ENCODE measurements at places on chromosomes 12 and 14.

DNA sequence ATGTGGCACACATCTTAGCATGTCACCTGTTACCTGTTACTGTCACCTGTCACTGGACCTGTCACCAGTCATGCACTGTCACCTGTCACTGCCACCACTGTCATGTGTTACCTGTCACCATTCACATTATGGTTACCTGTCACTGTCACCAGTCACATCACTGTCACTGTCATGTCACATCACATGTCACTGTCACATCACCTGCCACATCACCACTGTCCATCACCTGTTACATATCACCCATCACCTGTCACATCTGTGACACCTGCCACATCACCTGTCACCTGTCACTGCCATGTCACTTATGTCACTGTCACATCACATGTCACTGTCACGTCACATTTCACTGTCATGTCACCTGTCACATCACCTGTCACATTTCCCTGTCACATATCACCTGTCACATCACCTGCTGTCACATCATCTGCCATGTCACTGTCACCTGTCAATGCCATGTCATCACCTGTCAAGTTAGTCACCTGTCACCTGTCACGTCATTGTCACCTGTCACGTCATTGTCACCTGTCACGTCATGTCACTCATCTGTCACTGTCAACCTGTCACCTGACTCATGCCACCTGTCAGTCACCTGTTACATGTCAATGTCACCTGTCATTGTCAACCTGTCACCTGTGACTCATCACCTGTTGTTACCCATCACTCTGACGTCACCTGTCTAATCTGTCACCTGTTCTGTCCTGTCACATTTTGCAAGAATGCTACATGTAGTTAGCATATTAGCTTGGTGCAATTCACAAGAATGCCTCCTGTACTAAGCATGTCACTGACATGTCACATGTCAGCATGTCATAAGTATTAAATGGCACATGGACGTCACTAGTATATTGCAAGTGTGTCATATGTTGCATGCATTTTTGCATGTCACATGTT lies 29.0 kb upstream of the TESC start:
- no peak for DNase-seq

DNA sequence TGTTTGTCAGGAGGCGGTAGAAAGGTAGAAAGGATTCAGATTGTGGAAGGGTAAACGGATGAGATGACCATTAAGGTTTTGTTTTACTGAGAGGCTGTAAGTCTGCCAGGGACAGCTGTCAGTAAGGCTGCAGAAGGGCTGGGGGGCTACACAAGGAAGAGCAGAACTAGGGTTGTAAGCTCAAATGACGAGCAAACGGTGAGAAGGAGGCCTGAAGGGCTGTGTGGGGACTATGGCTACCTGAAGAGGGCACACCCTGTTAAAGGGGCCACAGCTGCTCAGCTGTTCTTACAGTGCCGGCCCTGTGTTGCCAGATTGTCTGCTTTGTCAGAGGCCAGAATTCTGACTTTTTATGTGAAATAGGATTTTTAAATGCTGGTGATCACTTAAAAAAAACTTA lies 19.1 kb downstream of the VASH1 start:
- DNase-seq: no peak

DNA sequence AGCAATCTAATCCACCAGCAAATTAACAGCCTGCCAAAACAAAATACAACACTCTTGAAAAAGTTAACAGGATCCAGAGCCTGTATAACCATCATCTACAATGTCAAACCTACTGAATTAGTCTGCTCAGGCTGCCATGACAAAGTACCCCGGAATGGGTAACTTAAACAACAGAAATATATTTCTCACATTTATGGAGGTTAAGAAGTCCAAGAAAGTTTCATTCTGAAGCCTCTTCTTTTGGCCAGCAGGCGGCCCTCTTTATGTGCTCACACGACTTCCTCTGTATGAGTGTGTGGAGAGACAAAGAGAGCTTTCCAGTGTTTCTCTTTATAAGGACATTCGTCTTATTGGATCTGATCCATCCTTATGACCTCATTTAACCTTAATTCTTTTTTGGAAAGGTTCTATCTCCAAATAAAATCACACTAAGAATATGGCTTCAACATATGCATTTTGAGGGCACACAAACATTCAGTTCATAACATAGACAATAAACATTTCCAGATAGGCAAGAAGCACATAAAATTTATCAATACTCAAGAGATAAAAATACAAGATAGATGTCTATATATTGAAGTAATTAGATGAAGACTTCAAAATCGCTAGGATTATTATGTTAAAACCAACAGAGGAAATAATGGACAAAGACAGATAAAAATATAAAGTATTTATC lies 5.9 kb upstream of the RERG start:
- peak; percentile 71 for DNase-seq

DNA sequence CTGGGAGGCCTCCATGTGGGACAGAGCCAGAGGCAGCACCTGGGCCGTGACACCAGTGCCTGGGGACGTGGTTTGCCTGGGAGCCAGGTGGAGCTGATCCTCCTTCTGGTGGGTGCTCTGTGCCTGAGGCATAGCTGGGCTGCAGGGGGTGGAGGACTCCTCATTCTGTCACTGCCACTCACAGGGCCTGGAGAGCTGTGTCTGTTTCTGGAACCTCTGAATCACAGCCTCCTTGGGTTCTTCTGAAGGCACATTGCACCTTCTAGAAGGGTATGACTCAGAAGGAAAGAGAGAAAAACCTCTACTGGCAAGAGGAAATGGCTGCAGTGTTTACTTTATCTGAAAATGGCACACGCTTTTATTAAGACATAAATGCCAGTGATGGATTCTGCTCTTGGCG lies 659.8 kb downstream of the VRK1 start:
- peak; percentile 37 for DNase-seq

- no peak for DNase-seq
Observed at GRCh38 chr14:53536446-53536845, 383.3 kb upstream of the DDHD1 start.

GRCh38 chr14:92603309-92604242 lies 90.0 kb downstream of the RIN3 start:
- DNase-seq: no peak

DNA sequence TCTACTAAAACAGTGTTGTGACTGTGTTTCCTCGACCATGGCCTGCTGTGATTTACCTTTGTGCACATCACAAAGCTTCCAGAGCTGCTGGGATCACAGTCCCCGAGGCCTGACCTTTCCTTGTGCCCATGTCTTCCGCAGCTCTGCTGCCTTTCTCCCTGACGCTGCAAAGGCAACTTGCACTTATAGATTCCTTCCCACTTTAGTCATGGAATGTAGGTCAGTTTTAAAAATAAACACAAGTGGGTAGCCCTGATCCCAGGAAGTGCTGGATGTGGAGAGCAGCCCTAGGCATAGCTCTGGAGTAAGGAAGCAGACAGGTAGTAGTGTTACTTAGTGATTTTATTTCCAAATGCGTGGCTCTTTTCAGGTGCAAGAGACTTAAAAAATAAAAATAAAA lies 825.7 kb downstream of the AACS start:
- no peak for DNase-seq

DNA sequence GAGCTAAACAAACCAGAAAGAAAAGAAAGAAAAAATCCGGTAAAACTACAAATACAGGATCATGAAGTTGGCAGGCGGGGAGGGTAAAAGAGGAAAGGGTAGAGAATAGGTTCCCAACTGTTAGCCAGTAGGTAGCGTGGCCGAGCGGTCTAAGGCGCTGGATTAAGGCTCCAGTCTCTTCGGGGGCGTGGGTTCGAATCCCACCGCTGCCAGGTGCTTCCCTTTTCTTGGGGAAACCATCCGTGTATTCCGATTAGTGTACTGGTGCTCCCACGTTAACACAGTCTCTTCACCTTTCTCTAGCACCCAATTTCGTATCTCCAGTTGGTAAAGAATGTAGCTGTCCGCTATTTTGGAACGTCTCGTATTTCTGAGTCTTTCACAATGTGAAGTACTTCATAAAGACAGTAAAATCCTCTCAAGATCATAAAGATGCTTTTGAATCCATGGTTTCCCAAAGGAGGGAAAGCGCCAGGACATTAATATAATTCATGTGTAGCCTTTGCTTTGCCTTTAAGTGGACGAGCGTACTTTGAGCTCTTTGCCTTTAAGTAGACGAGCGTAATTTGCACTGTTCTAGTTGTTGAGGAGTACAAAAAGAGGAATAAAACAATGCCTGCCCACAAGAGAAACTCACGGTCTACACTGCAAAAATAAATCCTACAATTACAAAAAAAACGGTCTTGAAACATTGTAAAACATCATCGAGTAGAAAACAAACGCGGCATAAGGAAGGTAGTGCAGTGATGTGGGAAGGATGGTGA lies 19.0 kb upstream of the RNASE12 start:
- peak; percentile 71 for DNase-seq

- DNase-seq: no peak
Observed at GRCh38 chr12:4223273-4223845, 50.2 kb upstream of the CCND2 start.

GRCh38 chr12:6250343-6250742 lies 50.1 kb downstream of the CD9 start:
- DNase-seq: no peak

DNA sequence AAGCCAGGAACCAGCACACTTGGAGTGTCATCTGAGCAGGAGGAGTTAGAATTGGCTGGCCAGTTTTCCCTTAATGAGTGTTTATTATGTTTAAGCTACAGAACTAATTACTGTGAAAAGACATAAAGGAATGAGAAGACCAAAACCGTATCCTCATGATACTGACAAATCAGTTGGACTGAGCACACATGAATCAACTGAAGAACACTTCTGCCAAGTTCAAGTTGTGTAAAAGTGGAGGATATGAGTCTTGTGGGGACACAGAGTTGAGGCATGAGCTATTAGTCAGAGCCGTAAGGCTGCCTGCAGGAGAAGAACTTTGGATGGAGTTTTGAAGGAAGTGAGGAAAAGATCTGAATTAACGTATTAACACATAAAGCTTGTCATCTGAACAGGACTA lies 43.1 kb downstream of the HMGA2 start:
- no peak for DNase-seq

- no peak for DNase-seq
Observed at GRCh38 chr12:2677142-2677880, 117.5 kb upstream of the FKBP4 start.

GRCh38 chr12:47777741-47778558 lies 4.9 kb downstream of the SLC48A1 start:
- DNase-seq: peak; percentile 64

DNA sequence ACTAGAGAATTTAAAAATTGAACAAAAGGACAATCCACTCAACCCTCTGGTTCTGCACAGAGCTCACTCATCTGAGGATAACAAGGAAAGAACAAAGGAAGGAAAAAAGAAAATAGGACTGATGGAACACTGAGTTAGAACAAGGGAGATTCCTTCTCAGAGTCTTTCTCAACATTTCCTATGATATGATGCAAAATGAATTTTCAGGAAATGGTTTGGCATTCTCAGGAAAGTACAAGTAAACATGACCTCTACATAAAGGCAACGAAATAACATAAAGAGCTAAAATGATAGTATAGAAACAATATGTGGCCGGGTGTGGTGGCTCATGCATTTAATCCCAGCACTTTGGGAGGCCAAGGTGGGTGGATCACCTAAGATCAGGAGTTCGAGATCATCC lies 135.8 kb downstream of the ITPR2 start:
- no peak for DNase-seq

DNA sequence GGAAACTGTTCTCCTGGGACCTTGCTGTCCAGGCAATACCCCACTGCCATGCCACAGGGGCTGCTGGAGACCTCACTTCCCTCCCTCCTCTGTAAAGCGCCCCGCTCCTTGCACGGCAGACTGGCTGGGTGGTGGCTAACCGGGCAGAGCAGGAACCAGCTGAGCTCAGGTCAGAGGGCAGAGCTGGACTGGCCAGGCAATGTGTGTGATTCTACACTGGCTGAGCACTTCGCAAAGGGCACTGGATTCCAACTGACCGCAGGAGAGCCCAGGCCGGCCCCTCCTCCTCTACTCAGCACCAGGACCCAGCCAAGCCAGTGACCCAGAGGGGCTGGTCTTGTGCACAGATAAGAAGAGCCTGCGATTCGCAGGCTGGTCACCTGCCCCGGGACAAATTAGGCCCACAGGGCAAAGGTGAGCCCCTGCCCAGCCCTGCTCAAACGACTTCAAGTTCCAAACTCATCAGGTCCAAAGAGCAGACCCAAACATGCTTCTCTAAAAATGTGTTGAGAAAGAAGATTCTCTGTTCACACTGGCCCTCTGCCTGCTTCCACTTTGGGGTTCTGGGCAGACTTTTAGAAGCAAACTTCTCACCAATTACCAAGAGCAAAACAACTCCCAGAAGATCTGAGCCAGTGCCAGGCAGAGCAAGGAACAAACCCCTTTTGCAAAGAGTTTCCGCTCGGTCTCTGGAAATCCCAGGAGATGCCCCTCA lies 54.9 kb upstream of the DIO3 start:
- no peak for DNase-seq

DNA sequence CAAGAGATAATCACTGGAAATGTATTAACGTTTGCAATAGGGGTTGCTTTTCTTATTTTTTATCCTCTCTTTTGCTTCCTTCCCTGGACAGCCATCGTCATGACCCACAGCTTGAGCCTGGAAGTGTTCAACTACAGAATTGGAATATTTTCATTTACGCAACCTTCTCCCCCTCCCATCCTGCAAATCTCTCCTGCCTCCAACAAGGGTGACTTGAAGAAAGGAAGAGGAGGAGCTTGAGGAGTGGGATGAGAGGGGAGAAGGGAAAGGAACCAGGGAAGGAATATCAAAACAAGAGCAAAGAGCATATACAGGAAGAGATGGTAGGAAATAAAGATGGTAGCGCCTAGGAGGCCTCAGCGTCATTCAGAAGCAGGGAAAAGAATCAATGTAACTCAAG lies 1.6 kb upstream of the MANSC4 start:
- DNase-seq: no peak

DNA sequence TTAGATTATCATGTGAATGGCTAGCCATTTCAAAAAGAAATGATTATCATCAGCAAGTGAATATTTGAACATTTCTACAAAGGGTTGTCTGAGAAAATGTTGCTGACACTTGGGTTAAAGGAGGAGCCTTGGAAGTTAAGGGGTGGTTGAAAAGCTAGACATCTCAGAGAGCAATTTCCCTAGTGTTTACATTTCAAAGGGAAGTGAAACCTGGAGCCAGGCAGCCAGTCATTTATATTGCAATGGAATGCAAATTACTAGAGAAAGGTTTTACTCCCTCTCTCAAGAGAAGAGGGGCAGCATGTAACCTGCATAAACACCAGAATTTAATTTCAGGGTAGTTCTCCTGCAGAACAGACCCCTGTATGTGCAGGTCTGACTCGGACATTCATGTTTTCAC lies 279.0 kb downstream of the SLC16A7 start:
- no peak for DNase-seq

Measured in hematopoietic multipotent progenitor cell (in vitro differentiated cells).